ENCODE measurements at places on chromosomes 3 and 15.

DNA sequence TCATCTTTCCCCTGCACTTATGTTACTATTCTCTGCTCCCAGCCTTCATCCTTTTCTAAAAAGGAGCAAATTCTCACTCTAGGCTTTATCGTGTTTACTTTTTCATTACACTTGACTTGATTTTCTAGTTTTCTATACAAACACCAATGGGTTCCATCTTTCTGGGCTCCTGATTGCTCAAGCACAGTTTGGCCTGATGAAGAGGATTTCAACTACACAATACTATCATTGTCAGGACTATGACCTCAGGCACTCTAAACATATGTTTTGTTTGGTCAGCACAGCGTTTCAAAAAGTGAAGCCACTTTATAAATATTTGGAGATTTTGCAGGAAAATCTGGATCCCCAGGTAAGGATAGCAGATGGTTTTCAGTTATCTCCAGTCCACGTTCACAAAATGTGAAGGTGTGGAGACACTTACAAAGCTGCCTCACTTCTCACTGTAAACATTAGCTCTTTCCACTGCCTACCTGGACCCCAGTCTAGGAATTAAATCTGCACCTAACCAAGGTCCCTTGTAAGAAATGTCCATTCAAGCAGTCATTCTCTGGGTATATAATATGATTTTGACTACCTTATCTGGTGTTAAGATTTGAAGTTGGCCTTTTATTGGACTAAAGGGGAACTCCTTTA is 86.2 kb downstream of the TGFBR2 start:
- DNase-seq: no peak

- DNase-seq: no peak
Observed at GRCh38 chr3:196793246-196793645, 53.6 kb downstream of the PAK2 start.

DNA sequence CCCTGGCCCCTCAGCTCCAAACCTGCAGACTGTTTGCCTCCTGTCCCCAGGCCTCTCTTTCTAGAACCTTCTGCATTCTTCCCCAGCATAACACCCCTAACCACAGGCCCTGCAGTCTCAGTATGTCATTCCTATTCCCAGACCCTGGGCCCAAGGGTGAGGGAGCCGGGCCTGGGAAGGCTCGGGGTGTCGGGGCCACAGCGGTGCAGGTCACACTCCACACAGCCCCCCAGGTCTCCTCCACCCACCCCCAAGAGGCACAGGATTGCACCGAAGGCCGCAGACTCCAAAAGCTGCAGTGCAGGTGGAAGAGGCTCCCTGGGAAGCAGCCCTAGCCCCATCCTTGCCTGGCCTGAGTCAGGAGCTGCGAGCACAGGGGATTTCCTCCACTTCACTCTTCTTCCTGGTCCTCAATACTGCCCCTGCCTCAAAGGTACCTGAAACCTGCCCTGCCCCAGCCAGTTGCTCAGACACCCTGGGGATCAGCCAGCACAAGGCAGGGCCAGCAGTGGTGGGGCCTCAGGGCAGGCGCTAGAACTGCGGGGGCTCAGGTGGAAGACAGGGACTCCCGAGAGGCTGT is 31.1 kb downstream of the TNK2 start:
- no peak for DNase-seq

DNA sequence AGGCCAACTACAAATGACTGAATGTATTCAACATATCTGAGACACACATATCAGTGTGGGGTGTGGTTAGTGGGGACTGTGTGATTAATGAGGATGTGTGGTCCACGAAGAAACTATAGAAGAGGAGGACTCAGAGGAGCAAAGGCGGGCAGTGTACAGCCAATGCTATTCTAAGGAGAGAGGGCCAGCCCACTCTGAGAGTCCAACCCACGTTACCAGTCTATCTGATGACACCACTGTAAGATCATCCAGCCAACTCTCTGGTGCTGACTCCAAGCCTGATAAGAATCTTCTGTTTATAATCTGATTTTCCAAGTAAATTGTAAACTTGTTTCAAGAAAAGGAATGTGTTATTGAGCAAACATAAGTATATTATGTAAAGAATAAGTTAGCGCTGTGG is 47.2 kb downstream of the MCF2L2 start:
- no peak for DNase-seq

DNA sequence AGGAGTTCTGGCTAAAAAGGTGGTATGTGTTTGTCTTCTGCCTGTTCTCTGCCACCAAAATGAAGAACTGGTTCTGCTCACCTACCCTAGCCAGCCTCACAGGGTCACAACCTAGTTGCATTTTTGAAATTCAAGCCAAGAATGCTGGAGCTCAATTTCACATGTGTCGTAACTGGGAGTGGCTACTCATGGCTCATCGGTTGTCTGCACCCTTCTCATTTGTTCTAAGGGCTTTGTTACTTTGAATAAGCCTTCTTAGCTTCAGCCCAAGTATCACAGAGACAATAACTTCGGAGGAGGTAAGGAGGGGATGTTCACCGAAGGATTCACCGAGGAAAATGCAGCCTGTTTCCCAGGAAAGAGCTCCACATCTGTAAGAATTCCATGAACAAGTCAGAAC is 134.3 kb upstream of the RARB start:
- no peak for DNase-seq

DNA sequence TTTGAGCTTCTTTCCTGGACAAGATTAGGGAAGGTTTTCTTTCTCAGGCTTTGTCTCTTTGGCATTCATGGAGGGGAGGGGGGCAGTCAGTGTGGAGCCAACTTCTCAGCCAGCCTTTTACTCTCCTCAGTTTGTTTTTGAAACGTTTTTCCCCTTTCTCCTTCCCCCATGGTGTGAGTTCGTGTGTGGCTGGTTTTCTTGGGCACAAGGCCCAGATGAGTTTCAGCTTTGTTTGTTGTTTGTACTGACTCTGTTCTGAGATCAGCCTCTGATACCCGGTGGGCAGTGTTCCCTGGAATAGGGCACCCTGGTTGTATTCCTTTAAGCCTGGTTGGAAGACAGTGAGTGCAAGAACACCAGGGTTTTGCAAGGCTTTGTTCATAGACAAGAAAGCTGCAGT is 168.2 kb upstream of the RARB start:
- no peak for DNase-seq

DNA sequence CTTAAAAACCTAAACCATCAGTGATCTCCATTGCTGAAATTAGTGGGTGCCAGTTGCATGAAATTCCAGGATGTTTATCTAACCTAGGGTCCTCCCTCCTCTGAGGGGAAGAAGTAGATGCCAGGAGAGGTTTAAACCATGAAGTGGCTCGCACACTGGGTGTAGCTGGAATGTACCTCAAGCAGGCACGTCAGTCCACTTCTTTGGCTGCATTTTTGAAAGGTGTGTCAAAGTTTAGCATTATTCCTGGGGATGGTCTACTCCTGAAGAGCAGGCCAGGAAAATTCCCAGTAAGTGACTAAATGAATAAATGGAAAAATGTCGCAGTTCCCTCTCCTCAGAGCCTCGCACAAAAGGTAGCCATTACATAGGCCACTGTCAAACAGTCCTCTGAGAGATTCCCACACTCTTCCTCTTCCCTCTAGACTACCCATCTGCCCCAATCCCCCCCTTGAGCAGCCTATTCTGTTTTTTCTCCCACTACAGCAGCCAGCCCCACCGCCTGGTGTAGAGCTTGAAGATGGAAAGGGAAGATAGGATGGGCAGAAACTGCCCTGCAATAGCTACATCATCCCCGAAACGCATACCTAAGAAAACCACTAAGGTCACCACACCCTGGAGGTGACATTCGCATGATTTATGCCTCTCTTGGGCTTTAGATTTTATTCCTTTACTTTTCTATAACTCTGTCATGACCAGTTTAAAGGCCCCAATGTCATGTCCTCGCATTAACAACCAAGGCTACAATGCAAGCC is 655 bp upstream of the TMOD3 start:
- no peak for DNase-seq

Data from activated CD4-positive, alpha-beta T cell treated with anti-CD3 and anti-CD28 coated beads, Interleukin-10, Interleukin-2, amounts not matched to agents 100 ng/mL and 50 ng/mL, durations not matched to agents 16 hours and 8 hours (primary cell).